ENCODE measurements at places on chromosomes 6 and 20. TPM values are rescaled to one million over a fixed set of nuclear protein-coding genes. Genes with fewer than 3 reads are reported as not detected.

The INSM1 gene
- total RNA-seq, result not detected

The ETV7 gene
- 5.2 TPM for total RNA-seq

The ZNF311 gene
- 1.6 TPM for total RNA-seq

The EDN3 gene
- 0.27 TPM for total RNA-seq

The ASIP gene
- total RNA-seq, result not detected

The CRISP2 gene
- 0.83 TPM for total RNA-seq

- H3K4me3 ChIP-seq, result no peak overlapping the region
- no peaks in the 10 kb centered on the region for H3K4me1 ChIP-seq
- H3K27me3 ChIP-seq, result no peaks in the 10 kb centered on the region
Observed at GRCh38 chr20:42938441-42939205, 251.1 kb downstream of the PTPRT start.

DNA sequence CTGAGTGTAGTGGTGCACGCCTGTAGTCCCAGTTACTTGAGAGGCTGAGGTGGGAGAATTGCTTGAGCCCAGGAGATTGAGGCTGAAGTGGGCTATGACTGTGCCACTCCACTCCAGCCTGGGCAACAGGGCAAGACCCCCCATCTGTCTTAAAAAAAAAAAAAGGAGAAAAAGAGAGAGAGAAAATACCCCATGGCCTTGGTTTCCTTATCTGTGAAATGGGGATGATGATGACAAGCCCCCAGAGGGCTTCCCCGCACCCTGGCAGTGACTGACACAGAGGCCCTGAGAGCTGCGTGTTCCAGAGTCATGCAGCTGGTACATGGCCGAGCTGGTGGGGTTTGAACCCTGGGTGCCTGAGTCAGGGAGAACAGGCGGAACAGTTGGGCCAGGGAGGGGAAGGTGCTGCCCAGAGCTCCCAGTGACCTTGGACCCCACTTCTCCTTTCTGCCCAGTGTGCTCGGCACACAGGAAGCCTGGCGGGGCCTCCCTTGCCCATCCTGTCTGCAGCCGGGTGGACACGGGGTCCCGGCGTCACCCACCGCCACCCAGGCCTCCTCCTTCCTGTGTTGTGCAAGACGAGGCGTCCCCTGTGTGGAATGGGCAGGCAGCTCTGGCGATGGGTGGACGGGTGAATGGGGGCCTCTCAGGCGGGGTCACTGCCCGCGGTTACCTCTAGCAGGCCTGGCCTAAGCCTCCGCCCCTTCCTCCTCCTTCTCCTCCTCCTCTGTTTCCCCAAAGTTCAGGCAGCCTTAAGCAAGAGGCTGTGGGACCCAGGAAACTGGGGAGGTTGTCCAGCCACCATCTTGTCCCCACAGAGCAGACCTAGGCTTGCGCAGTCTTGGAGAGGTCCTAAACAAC is 84.2 kb downstream of the CEBPB start:
- H3K4me3 ChIP-seq, result no peak overlapping the region
- peak; percentile 94 for DNase-seq
- peaks cover 70% of the 10 kb centered on the region for H3K4me1 ChIP-seq
- H3K36me3 ChIP-seq, result no peaks in the 10 kb centered on the region
- no peaks in the 10 kb centered on the region for H3K27me3 ChIP-seq

- no peak overlapping the region for H3K4me3 ChIP-seq
- no peaks in the 10 kb centered on the region for H3K27me3 ChIP-seq
- no peaks in the 10 kb centered on the region for H3K4me1 ChIP-seq
- DNase-seq, result no peak
- no peak overlapping the region for H3K27ac ChIP-seq
Observed at GRCh38 chr6:140226637-140227036, 852.2 kb upstream of the CITED2 start.

GRCh38 chr6:89564752-89565427 is 73.7 kb downstream of the LYRM2 start:
- H3K27ac ChIP-seq, result no peak overlapping the region
- H3K4me1 ChIP-seq, result peaks cover 18% of the 10 kb centered on the region
- no peak overlapping the region for H3K4me3 ChIP-seq
- no peak for DNase-seq
- no peaks in the 10 kb centered on the region for H3K36me3 ChIP-seq
- no peaks in the 10 kb centered on the region for H3K27me3 ChIP-seq

- no peaks in the 10 kb centered on the region for H3K27me3 ChIP-seq
- no peak overlapping the region for H3K27ac ChIP-seq
- H3K4me3 ChIP-seq, result no peak overlapping the region
- peaks cover 10% of the 10 kb centered on the region for H3K36me3 ChIP-seq
- H3K4me1 ChIP-seq, result no peaks in the 10 kb centered on the region
Observed at GRCh38 chr6:69732045-69732444, 64.8 kb downstream of the LMBRD1 start.

DNA sequence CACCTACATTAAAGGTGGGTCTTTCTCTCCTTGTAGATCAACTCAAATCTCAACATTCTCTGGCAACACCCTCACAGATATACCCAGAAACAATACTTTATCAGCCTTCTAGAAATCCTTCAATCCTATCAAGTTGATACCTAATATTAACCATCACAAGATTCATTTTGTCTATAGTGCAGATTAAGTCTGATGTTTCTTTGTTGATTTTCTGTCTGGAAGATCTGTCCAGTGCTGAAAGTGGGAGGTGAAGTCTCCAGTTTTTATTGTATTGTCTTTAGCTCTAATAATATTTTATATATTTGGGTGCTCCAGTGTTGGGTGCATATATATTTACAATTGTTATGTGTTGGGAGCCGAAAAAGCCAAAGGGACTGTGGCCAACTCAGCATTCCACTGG is 493.9 kb upstream of the ADGRB3 start:
- no peak for DNase-seq
- no peak overlapping the region for H3K27ac ChIP-seq
- H3K4me3 ChIP-seq, result no peak overlapping the region
- no peaks in the 10 kb centered on the region for H3K4me1 ChIP-seq

DNA sequence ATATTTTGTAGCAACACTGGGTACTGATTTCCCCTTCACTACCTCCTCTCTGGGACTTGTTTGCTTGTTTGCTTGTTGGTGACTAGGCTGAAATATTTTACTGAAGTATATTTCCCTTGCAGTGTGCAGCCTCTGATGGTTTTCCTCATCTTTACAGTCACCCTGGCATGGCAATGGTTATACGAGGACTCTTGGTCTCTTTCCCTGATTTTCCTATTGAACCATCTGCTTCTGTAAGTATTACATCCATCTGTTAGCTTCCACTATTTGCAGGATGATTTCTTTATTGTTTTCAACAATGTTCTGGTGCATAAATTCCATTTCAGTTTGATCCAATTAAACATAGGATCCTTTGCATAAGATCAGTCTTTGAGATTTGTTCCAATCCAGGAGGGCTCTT is 465.1 kb downstream of the MEI4 start:
- H3K4me3 ChIP-seq, result no peak overlapping the region
- no peaks in the 10 kb centered on the region for H3K4me1 ChIP-seq
- H3K27me3 ChIP-seq, result no peaks in the 10 kb centered on the region
- no peaks in the 10 kb centered on the region for H3K36me3 ChIP-seq
- no peak overlapping the region for H3K27ac ChIP-seq

DNA sequence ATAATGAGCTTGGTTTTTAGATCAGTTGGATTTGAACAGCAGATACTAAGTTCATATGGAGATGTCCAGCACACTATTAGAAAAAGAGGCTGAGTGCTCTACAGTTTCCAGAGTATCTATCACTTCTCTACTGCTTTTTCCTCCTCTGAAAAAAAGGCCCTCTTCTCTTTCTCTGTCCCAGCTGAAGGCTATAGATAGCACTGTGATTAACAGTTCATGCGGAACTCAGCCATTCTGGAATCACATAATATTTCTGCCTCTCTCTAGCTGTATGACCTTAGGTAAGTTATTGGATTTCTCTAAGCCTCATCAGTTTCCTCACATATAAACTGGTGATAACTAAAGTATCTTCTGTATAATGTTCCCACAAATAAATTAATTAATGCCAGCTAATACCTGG is 184.1 kb downstream of the UBE3D start:
- H3K36me3 ChIP-seq, result no peaks in the 10 kb centered on the region
- H3K4me3 ChIP-seq, result no peak overlapping the region
- DNase-seq, result no peak
- no peaks in the 10 kb centered on the region for H3K4me1 ChIP-seq

GRCh38 chr20:43942201-43942590 is 27.5 kb downstream of the TOX2 start:
- no peak for DNase-seq
- peaks cover 63% of the 10 kb centered on the region for H3K4me1 ChIP-seq
- no peak overlapping the region for H3K4me3 ChIP-seq
- H3K36me3 ChIP-seq, result no peaks in the 10 kb centered on the region
- H3K27me3 ChIP-seq, result no peaks in the 10 kb centered on the region

DNA sequence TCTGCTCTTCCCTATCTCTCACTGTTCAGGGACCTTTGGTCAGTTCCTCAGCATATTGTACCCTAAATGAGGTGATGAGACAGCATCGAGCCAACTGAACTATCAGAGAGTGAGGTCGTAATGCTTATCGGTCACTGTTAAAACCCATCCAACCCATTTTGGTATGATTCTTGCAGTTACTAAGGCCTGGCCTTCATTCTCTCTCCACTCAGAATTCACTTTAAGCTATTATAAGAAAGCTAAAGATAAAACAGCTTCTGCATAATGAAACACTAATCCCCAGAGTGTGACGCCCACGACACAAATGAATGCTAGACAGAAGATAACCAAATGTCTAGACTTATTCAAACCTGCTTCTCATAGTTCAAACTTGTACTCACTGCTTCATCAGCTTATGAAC is 175.8 kb downstream of the GMPR start:
- H3K4me3 ChIP-seq, result no peak overlapping the region
- no peak for DNase-seq
- no peak overlapping the region for H3K27ac ChIP-seq
- no peaks in the 10 kb centered on the region for H3K36me3 ChIP-seq
- peaks cover 19% of the 10 kb centered on the region for H3K4me1 ChIP-seq
- no peaks in the 10 kb centered on the region for H3K27me3 ChIP-seq

DNA sequence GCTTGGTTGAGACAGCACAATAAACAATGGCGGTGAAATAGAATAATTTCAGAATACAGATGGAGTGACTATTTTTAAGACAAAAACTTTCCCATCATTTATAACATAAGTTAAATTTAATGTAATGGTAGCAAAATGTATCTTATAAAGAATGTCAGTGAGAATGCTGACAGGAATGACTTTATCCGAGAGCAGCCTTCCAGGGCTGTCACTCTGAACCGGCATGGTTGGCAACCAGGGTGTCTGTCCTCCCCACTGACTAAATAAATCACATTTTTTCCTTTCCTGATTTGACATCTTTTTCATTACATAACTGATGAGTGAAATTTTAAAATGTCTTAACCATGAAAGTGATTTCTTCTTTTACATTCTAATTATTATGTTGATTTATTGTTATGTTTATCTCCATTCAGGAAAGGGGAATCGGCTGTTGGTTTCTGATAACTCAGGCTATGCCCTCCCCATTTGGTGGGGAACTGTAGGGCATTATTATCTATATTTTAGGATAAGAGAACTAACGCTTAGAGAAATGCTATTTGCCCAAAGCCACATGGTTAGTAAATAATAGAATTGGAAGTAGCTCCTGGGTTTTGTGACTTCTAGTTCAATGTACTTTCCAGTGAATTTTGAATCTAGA is 109.2 kb upstream of the OGFRL1 start:
- no peaks in the 10 kb centered on the region for H3K36me3 ChIP-seq
- no peak overlapping the region for H3K4me3 ChIP-seq
- H3K4me1 ChIP-seq, result no peaks in the 10 kb centered on the region
- H3K27me3 ChIP-seq, result no peaks in the 10 kb centered on the region
- no peak for DNase-seq

- H3K27me3 ChIP-seq, result no peaks in the 10 kb centered on the region
- no peaks in the 10 kb centered on the region for H3K4me1 ChIP-seq
- DNase-seq, result no peak
- no peaks in the 10 kb centered on the region for H3K36me3 ChIP-seq
Observed at GRCh38 chr6:14656078-14656521, 538.5 kb downstream of the CD83 start.

DNA sequence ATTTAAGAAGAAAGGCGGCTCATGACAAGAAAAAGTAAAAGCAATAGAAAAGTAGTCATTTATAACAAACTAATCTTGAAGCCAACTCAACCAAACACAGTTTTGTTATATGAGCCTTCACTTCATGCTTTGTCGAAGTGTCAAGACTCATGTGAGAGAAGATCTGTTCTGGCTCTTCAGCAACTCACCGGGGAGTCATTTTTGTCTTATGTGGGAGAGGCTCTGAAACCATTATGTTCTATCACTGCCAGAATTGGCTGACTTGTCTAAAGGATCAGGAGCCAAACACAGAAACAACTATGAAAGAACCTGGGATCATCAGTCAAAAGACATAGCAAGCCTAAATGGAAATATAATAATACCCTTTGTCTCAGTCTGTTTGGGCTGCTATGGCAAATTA is 105.2 kb downstream of the CDK19 start:
- no peaks in the 10 kb centered on the region for H3K36me3 ChIP-seq
- H3K27me3 ChIP-seq, result no peaks in the 10 kb centered on the region
- no peak overlapping the region for H3K27ac ChIP-seq
- no peak overlapping the region for H3K4me3 ChIP-seq
- no peak for DNase-seq

DNA sequence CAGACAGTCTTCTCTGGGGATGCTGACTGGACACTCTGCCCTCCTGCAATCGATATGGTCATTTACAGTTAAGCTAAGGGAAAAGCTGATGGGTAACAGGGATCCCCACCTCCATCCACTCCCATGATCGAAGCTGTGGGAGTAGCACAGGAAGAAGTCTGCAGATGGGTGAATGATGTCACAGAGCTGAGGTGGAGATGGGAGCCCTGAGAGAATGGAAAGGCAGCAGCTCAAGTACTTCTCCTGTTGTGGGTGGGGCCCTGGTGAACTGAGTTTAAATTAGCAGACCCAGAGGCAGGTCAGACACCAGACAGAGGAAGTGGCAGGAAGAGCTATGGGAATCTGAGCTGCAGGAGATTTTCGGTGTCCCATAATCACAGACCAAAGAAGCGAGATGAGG is 29.0 kb downstream of the HDGFL1 start:
- no peak overlapping the region for H3K27ac ChIP-seq
- no peak overlapping the region for H3K4me3 ChIP-seq
- DNase-seq, result no peak

DNA sequence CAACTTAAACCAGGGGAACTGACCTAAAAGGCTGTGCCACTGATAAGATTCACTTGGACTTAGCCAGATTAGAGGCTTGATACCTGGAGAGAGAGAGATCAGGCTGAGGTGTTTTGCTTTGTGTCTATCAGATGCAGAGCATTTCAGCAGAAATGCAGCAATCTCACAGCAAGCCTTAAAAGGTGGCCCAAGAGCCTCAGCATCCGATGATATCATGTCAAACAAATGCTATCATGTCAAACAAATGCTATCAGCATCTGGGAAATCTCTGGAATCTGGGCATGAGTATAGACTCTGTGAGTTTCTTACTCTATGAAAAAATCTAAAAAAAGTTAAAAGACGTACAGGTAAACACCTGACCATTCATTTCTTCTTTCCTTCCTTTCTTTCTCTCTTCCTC is 718.9 kb downstream of the EYS start:
- DNase-seq, result no peak
- no peak overlapping the region for H3K4me3 ChIP-seq
- no peak overlapping the region for H3K27ac ChIP-seq
- no peaks in the 10 kb centered on the region for H3K27me3 ChIP-seq

Measured in lower lobe of right lung (tissue), 2 donors.